Activated CD8-positive, alpha-beta memory T cell treated with anti-CD3 and anti-CD28 coated beads for 1 hour (primary cell): ENCODE measurements at places on chromosomes 16 and 17.

- DNase-seq = no peak
These were observed 1.1 kb upstream of the EMP2 start for GRCh38 chr16:10581507-10581906.

- DNase-seq = no peak
These were observed 4.4 kb upstream of the FBF1 start for GRCh38 chr17:75945211-75945610.

DNA sequence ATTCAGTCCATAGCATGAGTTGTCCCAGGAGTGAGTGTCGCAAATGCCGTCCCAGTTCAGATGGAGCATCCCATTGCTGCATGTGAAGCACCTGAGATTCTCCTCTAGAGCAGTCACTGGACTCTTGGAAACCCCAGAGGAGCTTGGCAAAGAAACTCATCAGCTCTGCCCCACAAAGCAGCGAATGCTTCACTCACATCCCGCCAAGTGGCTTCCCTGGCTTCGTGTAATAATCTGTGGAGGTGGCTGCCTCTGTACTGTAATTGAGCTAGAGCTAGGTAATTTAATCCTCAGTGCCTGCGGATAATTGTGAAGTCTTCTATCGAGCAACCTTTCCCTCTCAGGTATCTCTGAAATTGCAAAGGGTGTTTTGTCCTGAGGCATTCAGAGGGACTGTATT lies 107.1 kb downstream of the SNX29 start:
- no peak for DNase-seq

- DNase-seq = no peak
These were observed 10.0 kb upstream of the BEAN1 start for GRCh38 chr16:66416939-66417700.
